ENCODE measurements at places on chromosomes 16 and 17.

- no peak for DNase-seq
These were observed 139.0 kb upstream of the ZFHX3 start for GRCh38 chr16:73186752-73187601.

- DNase-seq: no peak
These were observed 60.0 kb upstream of the CHMP6 start for GRCh38 chr17:80931421-80932265.

GRCh38 chr17:58611331-58611730 is 80.5 kb downstream of the TEX14 start:
- DNase-seq: no peak

- DNase-seq: peak; percentile 43
These were observed 464 bp downstream of the RUNDC3A start for GRCh38 chr17:44308865-44309264.

DNA sequence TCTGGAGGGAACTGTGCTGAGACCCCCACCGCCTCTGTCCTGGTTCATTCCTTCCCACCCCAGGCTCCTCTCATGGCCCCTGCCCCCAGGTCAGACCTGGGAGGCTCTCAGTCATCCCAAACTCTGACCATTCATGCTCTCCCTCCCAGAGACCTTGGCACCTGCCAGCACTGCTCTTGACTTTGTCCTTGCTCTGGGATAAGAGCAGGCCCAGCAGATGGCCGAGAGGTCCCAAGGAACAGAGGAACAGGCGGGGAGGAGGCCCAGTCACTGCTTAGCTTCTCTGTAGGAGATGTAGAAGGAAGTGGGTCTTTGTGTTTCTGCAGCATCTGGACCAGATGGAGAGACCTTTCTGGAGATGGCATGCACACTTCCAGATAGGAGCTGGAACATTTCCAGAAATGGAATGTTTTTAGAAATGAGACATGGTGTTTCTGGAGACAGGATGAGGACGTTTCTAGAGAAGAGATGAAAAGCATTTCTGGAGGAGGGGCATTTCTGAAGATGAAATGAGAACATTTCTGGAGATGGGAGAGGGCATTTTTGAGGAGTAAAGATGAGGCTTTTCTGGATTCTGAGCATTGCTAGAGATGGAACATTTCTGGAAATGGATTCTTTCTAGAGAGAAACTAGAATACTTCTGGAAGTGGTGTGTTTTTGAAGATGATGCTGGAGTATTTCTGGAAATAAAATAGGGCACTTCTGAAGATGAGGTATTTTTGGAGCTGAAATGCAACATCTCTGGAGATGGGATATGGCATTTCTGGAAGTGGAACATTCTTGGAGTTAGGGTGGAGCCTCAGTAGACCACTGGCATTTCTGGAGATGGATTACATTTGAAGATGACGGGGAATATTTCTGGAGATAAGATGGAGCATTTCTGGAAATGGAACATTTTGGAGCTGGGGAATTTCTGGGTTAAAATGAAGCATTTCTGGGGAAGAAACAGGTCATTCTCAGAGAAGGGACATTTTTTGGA is 55.2 kb downstream of the RAI1 start:
- no peak for DNase-seq

DNA sequence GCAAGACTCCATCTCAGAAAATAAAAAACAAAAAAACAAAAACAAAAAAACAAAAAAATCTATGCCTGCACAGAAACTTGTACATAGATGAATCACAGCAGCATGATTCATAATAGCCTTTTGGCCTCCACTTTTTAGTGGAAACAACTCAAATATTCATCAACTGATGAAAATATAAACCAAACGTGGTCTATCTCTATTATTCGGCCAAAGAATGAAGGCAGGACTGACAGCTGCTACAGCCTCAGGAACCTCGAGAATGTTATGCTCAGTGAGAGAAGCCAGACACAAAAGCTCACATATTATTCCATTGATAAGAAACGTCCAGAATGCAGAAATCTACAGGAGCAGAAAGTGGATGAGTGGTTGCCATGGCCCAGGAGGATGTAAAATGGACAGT is 19.8 kb downstream of the PPL start:
- no peak for DNase-seq

GRCh38 chr16:55508271-55508921 is 476 bp upstream of the LPCAT2 start:
- no peak for DNase-seq

GRCh38 chr16:57192146-57192545 is 6.0 kb downstream of the RSPRY1 start:
- DNase-seq: no peak

DNA sequence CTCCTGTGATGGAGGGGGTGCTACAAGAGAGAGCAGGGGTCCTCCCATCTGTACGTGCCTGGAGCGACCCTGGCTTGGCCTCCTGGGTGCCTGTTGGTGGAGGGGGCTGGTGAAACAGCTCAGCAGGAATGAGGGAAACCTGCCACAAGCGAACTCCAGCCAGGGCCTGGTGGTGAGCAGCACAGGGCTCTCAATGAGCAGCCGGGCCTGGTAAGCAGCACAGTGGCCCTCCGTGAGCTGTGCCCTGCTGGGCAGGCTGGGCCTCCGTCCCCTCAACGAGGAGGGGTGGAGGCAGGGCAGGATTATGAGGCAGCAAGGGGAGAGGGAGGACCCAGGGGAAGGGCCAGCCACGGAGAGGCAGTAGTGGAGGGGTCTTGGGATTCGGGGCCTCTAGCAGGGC is 101.9 kb downstream of the SDK2 start:
- DNase-seq: no peak

GRCh38 chr17:44924107-44924544 is 8.8 kb upstream of the GFAP start:
- no peak for DNase-seq

DNA sequence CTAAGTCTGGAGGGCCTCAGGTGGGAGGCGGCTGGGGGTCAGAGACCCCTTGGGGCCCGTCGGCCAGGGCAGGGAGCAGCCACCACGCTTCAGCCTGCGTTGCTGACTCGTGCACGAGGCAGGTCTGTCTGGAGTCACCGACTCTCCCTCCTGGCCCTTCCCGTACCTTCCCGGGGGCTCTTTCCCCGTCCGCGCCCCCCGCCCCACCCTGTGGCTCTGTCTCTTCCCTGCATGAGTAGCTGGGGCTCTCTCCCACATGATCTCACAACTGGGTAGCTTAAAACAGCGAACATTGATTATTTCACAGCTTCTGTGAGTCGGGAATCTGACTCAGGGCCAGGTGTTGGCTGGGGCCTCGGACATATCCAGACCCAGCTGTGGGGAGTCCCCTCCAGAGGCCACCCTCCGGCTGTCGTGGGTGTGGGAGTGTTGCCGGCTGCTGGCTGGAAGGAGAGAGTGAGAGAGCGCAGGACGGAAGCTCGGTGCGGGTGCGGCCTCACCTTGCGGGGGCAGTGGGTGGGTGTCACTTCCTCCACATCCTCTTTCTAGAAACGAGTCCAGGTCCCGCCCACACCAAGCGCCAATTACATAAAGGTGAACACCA is 17.3 kb downstream of the BAHCC1 start:
- no peak for DNase-seq

GRCh38 chr16:84406006-84406963 is 37.9 kb downstream of the ATP2C2 start:
- no peak for DNase-seq

DNA sequence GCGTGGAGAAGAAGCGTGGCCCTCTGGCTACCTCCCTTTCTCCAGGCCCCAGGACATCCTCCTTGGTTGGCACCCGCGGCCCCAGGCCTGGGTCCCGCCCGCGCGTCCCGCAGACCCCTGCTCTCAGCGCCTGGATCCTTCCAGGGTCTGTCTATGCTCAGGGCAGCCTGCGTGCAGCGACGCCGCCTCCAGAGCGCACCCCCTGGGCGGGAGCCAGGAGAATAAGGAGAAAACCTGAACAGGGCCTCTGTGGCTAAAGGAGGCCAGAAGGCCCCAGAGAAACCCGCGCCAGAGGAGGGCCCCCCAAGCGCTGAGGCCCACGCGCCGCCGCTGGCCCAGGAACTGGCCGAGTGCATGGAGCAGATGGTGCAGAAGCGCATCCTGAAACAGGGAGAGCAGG is 40.4 kb upstream of the DNAJA2 start:
- no peak for DNase-seq

GRCh38 chr16:68607443-68607842 is 37.7 kb upstream of the CDH3 start:
- no peak for DNase-seq

GRCh38 chr17:68450391-68450790 is 6.9 kb downstream of the WIPI1 start:
- DNase-seq: no peak

- no peak for DNase-seq
These were observed 10.9 kb upstream of the ITGA2B start for GRCh38 chr17:44400226-44400847.

DNA sequence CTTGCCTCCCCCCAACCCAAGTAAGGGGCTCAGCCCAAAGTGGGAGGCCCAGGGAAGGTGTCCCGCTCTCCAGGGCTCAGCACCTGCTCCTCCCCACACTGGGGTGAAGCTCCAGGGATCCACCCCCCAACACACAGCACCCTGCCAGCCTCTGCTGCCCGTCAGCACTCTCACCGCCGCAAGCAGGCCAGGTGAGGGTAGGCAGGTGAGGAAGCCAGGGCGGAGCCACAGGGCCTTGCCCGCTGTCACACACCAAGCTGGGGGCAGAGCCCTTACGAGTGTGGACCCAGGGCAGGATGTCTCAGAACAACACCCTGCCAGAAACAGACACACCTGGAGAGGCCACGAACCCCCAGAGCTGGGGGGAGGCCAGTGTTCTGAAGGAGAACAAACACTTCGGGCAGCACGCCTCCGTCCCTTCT is 19.5 kb downstream of the PLLP start:
- DNase-seq: no peak

DNA sequence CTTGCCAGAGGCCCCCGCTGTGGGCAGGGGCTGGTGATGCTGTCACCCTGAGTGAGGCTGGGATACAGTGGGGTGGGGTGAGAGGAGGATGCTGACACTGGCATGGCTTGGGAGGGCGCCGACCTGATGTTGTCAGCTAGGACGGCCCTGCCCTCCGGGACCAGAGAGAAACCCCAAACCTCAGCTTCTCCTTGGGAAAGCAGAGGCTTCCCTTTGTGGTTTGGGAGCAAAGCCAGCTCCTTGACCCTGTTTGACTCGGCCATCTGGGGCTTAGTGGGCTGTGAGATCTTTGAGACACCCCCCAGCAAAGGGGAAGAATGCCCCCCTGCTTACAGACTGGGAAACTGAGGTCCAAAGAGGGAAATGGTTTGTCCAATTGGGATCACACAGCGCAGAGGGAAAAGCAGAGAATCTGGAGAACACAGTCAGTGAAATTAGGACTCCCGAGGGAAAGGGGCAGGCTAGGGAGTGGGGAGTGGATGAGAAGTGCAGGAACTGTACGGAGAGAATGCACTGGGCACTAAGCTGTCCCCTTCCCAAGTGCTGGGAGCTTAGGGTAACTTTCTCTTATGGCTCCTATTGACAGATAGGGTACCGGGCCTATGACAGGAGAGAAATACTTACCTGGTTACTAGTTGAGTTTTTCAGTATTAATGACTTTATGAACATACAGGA is 40.7 kb upstream of the DLX4 start:
- DNase-seq: no peak

- no peak for DNase-seq
These were observed 53.1 kb upstream of the TANGO6 start for GRCh38 chr16:68790130-68790761.

DNA sequence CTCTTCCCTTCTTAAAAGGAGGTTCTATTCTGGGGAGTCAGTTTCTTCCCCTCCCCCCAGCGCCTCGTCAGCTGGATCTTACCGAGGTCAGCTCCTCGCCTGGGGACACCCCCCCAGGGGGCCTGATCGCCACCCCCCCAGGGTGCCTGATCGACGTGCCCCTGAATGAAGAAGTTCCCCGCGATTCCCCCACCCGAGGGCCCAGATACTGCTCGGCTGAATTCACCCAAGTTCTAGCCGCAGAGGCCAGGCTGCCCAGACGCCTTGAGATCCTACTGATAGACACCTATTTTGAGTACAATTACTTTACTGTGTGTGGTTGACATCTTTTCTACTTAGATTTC is 1.4 kb downstream of the RAB11FIP3 start:
- no peak for DNase-seq

DNA sequence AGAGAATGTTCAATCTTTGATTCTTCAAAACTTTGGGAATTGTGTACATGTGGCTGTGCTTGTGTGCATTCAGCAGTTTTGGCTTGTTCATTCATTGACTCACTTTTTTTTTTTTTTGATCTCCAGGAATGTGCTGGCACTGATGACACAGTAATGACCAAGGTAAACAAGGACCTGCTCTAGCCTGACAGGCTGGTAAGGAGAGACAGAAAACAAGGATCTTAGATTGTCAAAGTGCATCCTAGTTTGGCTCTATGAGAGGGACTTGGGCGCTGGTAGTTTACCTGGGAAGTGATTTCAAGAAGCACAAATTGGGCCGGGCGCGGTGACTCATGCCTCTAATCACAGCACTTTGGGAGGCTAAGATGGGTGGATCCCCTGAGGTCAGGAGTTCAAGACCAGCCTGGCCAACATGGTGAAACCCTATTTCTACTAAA is 233.1 kb upstream of the WSCD1 start:
- DNase-seq: no peak

- DNase-seq: no peak
These were observed 10.0 kb downstream of the USP32 start for GRCh38 chr17:60381958-60382357.

DNA sequence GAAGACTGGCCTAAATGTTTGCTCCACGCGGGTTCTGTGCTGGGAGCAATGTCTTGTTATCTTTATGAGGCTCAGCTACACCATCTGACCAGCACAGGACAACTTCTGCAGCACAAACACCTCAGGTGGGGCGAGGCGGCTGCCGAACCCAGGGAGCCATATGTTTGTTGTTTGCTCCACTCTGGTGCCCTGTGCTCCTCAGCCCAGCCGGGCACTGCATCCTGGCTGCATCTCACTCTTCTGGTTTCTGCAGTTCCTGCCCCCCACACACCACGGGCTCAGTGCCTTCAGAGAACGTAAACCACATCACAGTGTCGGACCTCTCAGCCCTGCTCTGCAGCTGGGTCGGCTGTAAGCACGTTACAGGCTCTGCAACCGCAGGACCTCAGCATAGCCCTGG is 32.4 kb downstream of the MXRA7 start:
- no peak for DNase-seq

DNA sequence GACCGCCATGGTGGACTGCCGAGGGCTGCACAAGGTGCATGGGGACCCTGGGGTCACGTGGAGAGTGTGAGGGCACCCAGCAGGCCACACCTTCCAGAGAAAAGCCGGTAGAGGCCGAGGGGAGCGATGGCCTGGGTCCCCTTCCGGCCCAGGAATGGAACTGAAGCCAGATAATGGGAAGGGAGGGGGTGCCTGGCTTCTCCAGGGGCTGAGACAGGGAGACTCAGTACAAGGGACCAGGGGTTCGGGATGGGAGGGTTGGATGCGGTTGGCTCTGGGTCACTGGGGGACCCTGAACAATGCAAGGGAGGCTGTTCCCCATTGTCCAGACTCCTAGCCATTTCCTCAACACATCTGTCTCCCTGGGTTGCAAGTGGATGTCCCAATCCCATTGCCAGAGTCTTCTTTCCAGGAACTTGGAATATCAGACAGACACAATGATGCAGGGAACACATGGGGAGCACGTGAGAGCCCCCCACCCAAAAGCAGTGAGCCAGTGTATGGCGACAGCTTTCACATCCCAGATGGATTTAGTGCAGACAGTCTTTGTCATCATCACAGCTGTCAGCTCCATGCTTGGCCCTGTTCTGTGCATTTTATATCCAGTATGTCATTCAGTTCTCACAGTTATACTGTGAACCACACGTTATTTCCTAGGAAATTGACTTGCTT is 23.6 kb upstream of the DNAI2 start:
- no peak for DNase-seq

All from NCI-H1930 (cell line).